ENCODE measurements at places on chromosomes 6 and 20. TPM values are rescaled to one million over a fixed set of nuclear protein-coding genes. Genes with fewer than 3 reads are reported as not detected.

DNA sequence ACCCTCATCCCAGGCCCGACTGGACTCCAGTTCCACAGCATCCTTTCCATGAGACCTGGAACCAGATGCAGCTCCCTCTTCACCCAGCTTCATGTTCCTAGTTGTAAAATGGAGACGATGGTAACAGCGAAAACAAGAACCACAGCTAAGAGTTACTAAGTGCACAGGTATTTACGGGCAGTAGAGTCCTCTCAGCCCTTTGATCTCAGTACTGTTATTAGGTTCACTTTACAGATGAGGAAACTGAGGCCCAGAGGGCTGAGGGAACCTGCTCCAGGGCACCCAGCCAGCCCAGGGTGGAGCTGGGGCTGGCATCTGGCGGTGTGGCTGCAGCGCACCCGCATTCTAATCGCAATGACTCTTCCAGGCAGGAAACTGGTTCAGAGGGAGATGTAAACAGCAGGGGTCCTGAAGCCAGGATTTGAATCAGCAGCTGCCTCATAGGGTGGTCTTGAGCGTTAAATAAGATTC, 858 bp downstream of the BCAS1 start:
- DNase-seq: no peak

DNA sequence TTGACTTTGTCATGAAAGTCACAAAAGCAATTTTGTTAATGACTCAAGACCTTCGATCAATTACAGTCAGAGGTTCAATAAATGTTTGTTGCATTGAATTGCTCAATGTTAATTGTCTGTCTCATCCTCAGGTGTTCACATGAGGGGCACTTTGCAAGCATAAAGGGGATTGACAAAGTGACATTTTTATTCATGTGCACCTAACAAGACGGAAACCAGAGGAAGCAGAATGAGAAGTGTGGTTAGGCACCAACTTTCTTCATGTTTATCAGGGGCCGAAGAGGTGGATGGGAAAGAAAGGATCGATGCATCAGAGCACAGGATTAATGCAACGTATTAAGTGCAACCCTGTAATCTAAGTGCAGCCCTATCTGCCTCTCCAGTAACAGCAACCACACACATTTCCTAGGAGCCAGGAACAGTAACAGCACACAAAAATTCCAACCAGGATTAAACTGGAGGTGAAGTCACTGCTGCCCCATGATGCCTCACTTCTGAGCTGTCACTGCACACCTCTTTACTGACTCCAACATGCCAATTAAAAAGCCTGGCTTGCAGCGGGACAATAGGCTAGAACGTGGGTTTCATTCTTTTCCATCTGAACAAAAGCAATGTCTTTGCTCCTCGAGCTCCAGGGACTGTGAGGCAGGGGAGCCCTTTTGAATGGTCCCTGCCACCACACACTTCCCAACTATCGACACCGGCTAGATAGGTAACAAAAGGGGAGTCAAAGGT, 262.7 kb downstream of the CD83 start:
- no peak for DNase-seq

- DNase-seq: no peak
These were observed 8.6 kb downstream of the CDC40 start for GRCh38 chr6:110188791-110189190.

DNA sequence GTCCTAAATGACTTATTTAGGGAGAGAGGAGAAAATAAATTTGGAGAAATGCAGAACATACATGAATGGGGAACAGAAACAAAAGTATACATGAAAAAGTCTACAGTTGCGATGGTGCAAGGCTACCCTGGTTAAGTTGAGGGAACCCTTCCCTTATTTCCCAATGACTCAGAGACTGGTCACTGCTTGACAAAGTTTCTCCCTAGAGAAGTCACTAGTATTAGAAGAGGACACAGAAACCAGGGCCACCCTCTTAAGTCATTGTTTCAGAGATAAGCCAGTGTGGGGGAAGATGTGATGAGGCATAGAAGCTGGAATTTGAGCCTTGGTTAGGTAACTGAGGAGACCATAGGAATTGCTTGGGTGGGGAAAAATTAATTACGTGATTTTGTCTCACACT, 24.4 kb upstream of the EDN1 start:
- no peak for DNase-seq

DNA sequence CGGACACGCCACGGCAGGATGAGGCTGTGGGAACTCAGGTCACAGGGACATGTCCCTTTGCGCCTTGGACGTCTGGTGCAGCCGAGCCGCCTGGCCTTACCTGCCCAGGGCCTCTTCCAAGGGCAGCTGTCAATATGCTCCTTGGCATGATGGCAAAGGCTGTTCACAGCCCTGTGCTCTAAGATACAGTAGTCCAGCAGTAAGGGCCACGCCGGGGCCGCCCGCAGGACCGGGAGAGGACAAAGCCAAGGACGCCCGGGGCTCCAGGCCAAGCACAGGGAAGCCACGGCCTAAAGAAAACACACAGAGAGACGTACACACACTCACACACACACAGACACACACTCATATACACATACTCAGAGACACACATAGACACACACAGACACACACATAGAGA, 13.0 kb downstream of the FOXF2 start:
- no peak for DNase-seq

- no peak for DNase-seq
These were observed 41.1 kb upstream of the ZBTB24 start for GRCh38 chr6:109524129-109524528.

DNA sequence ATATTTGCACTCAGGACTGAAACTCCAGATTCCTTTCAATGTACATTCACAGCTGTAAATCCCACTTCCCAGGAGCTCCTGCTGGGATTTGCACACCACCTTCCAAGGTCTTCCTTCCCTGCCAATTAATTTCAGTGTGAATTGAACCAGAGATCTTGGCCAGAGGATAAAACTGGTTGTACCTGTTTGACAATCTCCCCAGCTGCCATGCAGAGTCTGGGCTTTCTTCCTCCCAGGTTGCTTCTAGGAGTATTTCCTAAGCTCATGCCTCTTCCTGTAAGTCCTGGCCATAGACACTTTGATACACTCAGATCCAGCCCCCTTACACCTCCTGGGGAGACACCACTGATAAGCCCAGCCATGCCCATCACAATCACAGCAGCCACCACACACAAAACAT, 15.6 kb downstream of the MAFB start:
- DNase-seq: no peak

GRCh38 chr6:47780510-47781356, 1.1 kb upstream of the OPN5 start:
- peak; percentile 62 for DNase-seq

DNA sequence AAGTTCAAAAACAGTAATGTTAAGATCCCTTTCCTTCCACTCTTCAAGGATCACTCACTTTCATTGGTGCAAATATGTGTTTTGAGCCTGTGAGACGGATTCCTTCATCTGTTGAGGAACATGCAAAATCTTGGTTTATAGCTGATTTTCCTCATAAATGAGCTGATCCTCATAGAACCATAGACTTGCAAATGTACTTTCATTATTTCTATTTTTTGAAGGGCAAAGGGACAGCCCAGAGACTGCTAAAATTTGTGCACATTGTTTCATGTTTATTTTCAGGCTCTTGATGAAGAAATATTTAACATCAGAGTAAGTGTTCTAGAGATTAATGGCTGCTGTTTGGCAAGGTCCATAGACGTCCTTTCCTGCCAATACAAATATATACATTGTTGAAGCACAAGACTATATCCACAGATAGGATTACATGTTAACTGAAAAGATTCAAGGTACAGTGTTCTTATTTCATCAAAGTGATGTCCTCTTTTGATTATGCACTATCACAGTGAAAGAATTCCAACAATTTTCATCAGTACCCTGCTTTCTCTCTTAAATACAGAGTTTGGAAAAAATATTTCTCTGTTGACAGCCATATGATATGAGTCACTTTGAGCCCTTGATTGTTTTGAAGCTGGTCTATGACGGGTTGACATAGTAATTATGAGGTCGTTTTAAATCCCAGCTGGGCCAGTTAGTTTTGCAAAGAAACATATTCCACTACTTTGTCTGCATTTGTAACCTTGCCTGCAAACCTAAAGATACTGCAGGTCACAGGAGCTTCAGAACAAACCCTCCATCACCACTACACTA, 95.7 kb downstream of the FILIP1 start:
- peak; percentile 26 for DNase-seq

Gene OVOL2
- polyA plus RNA-seq: 0.20 TPM

Gene SLC29A1
- polyA plus RNA-seq: 95.5 TPM

Gene RNF144B
- 1.2 TPM for polyA plus RNA-seq

Gene GGTLC1
- polyA plus RNA-seq: not detected

Gene DSP
- 101 TPM for polyA plus RNA-seq

Gene KCNG1
- polyA plus RNA-seq: not detected

All from HepG2 (cell line).